ENCODE measurements at places on chromosomes 1 and 21.

GRCh38 chr1:167171286-167171929 is 49.3 kb upstream of the POU2F1 start:
- DNase-seq: no peak

DNA sequence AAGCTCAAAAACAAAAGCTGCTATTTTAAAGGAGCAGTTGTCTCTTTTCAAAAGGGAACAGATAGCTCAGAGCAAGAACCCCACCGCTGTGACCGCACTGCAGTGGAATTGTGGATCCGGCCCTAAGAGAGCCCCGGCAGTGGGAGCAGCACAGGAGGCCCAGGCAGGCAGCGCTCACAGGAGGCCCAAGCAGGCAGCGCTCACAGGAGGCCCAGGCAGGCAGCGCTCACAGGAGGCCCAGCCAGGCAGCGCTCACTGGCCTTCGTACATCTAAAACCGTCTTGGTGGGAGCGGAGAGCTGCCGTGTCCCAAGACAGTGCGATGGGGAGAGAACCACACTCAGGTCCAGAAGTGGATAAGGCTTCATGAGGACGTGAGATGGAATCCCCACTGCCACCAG is 4.0 kb downstream of the TFF3 start:
- no peak for DNase-seq

- DNase-seq: no peak
These were observed 86.1 kb upstream of the KIAA0040 start for GRCh38 chr1:175278734-175279116.

DNA sequence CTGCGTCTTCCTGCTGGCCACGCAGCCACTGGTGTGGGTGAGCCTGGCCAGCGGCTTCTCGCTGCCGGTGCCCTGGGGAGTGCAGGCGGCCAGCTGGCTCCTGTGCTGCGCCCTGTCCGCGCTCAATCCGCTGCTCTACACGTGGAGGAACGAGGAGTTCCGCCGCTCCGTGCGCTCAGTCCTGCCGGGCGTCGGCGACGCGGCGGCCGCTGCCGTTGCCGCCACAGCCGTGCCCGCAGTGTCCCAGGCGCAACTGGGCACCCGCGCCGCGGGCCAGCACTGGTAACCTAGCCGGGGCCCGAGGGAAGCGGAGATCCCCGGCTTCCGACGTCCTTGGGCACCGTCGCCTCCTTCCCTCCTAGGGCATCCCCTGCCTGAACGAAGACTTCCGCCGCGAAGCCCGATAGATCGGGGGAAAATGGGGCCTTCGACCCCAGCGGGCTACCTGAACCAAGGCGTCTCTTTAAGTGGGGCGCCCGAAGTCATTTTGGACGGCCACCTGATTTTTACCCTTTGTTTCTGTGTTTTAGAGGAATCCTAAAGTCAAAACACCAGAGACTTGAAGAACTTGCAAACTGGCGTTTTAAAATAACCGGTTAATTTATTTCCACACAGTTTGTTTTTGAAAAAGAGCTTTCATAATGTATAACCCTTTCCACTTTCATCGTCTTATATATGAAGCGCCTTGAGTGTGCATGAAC is 2.0 kb downstream of the GPR88 start:
- DNase-seq: no peak

DNA sequence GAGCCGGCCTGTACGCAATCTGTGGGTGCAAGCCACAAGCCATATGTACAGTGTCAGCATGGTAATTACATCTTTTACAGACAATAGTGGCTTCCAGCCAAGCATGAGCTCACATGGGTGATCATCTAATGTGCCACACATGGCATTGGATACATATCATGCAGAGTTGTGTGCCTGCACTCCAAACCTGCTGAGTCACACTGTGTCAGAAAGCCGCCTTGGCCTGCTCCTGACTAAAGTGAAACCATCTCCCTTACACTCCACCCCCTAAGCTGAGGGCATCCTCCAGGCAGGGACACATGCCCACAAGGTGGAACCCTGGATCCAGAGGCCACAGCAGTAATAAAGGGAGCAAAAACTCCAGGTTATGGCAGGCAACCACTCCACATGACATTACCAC is 72.5 kb downstream of the KCNT2 start:
- no peak for DNase-seq

- DNase-seq: no peak
These were observed 55.8 kb downstream of the GNG12 start for GRCh38 chr1:67777440-67777839.

- no peak for DNase-seq
These were observed 162.0 kb upstream of the ZP4 start for GRCh38 chr1:238052496-238053266.

- no peak for DNase-seq
These were observed 68.5 kb upstream of the PLXNA2 start for GRCh38 chr1:208312706-208313105.

- DNase-seq: no peak
These were observed 6.2 kb upstream of the GPR89A start for GRCh38 chr1:145601593-145601992.

DNA sequence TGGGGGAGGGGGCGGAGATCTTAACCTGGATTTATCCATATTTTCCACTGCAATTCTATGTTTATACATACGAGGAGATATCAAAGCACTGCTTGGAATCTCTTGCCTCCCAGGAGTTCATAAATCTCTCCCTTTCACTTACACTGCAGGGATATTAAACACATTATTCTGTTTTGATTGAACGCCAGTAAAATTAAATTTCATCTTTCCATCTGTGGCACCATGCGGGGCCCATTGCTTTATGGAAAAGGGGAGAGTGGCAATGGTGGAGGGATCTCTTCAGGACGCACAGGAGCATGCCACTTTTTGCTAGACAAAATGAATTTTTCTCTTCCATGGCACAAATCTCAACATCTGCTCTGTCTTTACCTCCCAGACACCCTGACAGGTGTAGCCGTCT is 648.0 kb upstream of the PLXNA2 start:
- DNase-seq: no peak

DNA sequence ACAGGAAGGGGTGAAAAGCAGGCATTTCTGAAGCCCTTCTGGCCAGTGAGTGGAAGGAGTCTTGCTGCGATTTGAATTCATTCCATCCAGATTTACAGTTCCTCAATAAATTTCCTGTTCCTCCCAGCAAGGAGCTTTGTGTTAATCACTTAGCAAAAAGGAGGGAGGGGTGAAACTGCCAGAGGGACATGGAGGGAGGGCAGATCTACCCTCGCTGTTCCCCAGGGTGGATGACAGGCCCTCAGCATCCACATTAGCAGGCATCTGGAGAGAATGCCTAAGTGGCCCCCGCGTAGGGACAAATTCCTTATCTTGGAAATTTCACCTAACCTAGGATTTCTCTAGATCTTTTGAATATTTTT is 1.2 kb downstream of the ETV3 start:
- DNase-seq: no peak

GRCh38 chr21:42474043-42474831 is 21.8 kb downstream of the RSPH1 start:
- DNase-seq: no peak

DNA sequence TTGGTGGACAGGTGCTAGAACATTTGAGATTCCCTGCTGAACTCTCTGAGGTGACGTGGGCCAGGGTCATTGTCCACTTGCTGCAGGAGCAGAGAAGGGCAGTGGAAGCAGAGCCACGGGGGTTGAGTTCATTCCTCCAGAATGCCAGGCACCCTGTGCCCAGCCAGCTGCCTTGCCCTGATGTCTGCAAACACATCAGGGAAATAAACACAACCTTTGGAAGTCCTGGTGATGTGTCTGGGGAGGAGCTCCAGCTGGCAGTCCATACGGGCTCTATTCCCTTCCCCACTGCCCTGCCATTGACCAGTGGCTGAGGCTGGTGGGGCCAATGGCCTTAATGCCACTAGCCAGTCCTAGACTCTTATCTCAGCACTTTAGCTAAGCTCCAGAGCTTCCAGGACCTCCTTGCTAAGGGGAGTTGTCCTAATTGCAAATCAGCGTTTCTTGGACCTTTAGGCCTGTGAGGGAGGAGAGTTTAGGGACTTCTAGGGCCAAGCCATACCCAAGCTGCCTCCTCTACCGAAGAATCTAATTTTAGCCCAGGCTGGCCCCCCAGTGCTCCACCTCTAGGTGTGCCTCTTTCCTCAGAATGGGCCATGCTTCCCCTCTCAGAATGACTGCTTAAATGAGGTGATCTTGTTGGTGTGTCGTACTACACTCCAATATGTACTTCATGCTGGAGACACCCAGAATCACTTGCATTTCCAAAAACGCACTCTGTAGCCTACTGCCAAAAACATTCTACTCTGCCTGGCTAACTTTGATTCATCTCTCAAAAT is 25.9 kb upstream of the MFSD2A start:
- DNase-seq: no peak

GRCh38 chr1:10211805-10212410 is 1.5 kb downstream of the KIF1B start:
- no peak for DNase-seq

GRCh38 chr1:168751195-168751650 is 22.2 kb upstream of the DPT start:
- DNase-seq: no peak

- no peak for DNase-seq
These were observed 36.5 kb downstream of the MAP3K21 start for GRCh38 chr1:233364026-233364425.

DNA sequence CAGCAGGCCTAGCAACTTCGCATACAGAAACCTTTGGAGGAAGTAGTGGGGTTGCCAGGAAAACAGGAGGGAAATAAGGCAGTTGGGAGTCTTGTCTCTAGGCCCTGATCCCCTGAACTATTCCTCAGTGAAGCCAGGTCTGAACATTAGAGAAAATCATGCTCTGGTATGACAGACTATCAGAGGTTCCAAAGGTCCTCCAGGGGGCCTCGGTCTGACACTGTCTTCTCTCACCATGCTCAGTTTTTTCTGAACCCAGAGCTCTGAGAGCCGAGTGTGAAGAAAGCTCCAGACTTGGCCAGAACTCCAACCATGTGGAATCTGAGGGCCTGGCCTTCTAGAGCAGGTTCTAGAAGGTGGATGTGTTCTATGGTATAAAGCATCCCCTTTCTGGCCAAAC is 4.0 kb downstream of the TOMM40L start:
- DNase-seq: no peak

DNA sequence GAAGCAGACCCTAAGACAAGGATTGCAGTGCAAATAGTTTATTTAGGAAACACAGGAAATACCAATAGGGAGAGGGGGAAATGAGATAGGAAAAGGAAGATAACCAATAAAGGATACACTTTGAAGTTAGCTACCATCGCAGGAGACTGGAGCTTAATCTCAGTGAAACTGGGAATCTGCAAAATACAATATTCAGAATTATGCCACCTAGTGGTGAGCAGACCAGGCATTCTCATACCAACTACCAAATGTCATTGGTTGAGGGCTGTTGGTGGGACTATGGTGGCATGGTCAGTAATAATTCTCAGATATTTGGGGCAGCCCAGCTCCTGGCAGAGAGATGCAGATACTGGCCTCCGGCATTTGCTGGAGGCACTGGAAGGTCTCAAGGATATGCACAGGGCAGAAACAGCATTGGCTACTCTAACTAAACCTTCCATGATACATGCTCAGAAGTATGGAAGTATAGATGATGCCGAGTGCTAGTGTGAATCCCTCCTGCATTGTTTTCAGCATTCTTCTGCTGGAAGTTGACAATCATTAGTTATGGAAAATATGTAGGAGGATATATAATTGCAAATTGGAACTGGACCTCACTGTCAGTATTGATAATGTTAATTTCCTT is 11.8 kb upstream of the ZFP69B start:
- no peak for DNase-seq

DNA sequence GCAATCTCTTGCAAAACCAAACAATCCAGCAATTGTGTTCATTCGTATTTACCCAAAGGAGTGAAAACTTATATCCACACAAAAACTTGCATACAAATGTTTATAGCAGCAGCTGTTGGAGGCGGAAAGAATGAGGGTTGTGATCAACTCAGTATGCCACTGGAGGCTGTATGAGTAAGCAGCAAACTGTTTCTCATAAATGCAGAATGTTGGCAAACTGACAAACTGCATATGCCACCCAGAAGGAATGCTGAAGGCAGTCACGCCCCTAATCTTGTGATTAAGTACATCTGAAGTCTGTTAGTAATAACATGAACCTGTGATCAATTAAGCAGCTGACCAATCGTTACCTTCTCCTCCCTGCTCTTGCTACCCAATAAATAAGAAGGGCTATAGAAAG is 60.5 kb upstream of the CR2 start:
- no peak for DNase-seq

DNA sequence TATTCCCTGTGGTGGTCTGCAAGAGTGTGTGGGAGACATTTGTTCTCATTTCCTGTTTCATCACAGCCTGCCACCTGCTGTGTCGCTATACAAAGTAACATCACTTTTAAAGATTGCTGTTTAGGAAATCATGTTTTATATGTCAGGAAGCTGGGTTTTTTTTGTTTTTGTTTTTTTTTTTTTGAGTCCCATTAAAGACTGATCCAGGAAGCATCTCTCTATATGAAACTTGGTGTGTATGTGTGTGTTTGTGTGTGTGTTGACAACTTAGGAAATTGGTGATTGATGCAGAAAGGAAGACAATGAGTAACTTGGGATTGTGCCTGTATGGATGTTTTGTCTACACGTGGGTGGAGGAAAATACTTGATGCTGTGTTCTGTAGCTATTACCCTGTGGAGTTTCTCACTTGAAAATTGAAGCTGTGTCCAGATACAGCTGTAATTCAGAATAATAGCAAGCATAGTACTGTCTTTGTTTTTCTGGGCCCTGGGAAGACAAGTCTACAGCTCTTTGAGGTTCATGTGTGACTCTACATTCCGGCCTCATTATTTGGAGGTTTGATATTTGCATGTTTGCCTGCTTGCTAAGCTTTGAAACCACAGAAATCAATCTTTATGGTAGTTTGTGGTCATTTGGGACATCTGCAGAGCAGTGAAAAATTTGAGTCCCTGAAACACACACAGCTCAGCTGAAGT is 47.9 kb downstream of the LAMC1 start:
- peak; percentile 91 for DNase-seq

DNA sequence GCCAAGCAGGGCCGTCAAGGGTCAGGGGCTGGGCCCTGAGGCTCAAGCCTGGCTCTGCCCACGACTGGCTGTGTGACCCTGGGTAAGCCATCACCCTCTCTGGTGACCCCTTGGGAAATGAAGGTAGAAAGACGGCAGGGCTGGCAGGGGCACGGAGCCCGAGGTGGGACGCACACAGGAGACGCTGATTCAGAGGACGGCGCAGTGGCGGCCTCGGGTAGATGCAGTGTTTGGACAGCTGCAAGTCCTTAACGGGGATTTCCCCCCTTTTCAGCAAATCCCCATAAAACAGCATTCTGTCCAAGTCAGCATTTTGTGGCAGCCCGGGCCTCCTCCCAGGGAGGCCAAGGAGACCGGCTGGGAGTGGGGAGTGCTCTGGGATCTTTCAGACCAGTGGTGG is 16.7 kb downstream of the COL8A2 start:
- no peak for DNase-seq

- no peak for DNase-seq
These were observed 3.7 kb downstream of the RNF19B start for GRCh38 chr1:32960819-32961355.

All from GM12864 (cell line).